ENCODE measurements at places on chromosomes 1 and 21.

- DNase-seq: no peak
These were observed 182.4 kb downstream of the TRABD2B start for GRCh38 chr1:47814612-47815395.

DNA sequence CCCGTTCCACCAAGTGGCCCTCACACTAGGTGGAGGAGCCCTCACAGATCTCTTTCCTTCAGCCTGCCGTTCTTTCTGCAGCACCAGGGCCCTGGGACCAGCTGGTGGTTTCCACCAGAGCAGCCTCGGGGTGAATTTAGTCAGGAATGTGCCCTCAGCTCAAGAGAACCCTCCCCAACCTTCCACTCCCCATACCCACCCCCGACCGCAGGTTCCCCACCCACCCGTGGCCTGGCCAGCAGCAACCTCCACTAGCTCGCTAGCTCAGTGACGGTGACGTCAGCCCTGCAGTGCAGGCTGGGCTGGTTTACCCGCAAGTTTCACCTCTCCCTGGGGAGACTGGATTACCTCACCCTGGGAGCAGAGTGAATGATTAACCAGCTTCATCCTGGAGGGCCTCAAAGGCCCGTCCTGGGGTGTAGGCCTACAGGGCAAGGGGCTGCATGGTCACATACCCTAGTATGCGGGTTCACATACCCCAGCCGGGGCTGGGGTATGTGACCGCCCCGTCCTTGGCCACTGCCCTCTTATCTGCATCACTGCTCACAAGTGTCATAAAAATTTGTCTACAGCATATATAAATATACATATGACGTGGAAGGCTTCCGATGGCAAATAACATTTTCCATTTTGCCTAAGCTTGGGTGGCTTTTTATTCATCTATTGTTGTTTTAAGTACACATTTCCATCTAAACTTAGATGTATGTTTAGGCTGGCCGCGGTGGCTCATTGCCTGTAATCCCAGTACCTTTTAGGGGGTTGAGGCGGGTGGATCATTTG, 24.5 kb downstream of the ELF3 start:
- no peak for DNase-seq

DNA sequence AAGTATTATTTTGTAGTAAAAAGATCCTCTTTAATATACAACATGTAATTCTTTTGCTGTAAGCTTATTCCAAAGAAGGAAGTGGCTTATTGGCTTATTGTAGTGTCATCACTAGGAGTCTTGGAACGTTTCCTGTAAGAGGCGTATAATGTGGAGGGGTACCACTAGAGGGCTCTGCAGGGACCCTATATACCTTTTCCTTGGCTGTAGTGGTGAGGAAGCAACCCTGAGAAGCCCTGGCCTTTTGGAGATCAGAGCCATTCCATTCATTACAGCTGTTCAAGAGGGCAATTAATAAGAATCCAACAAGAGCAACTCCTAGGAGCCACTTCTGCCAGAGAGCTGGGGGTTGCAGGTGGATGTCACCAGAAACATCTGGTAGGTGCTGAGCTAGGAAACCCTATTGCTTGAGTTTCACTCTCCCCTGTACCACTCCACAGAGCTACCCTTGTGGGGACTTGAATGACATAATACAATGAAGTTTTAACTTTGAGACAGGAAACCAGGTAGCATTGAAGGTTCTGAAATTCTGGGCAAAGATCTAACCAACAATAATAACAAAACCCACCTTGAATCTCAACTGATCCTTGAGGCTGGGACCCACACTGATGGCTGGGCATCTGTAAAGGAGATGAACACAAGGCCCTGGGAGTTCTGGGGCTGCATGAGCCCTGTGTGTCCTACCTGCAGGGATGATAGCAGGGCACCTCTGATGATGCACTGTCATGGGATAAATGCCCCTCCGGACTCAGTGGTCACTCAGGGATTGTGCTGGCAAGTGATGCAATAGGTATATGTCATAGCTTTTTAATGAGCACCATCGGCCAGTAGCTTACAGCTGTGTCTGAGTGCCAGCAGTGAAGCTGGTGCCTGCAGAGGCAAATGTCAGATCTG, 160.2 kb upstream of the COA6 start:
- DNase-seq: no peak

- DNase-seq: peak; percentile 59
These were observed at the start of gene GLIS1 for GRCh38 chr1:53739109-53739681. TSS of gene GLIS1 (minus strand) at chr1:53739164. CDS start at chr1:53738064, 1,100 bp downstream.

DNA sequence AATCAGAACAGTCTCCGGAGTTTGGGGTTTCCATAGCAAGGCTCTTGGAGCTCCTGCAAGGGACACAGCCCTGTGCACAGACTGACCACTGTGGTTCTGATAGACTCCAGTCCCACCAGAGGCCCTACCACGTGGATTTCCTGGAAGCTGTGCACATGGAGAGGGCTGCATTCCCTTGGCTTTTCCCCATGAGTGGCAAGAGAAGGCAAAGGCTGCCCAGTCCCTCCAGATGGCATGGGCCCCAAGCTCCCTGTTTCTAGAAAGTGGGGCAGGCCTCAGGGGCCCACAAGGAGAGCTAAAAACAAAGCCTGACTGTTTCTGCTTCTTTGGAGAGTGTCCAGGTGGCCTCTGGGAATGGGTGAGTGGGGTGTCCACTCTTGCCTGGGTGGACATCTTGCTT, 87.5 kb downstream of the DDX20 start:
- no peak for DNase-seq

DNA sequence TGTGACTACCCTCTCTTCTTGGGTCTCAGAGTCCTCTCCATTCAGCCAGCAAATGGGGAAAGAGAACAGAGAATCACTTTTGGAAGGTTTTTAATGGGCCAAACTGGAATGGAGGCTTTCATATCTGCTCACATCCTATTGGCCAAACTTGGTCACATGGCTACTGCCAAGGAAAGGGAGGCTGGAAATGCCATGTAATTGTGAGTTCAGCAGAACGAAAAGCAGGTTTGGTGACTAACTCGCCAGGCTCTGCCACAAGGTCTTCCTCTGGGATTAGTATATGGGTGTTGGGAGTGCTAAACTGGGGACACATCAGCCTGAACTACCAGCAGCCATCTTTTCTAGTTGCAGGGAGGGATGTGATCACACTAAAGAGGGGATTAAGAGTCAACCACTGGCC, 19.2 kb downstream of the RD3 start:
- no peak for DNase-seq

- DNase-seq: no peak
These were observed 78.6 kb downstream of the LAMC1 start for GRCh38 chr1:183101841-183102276.

- no peak for DNase-seq
These were observed 943.6 kb downstream of the KCNT2 start for GRCh38 chr1:195664628-195665027.

- DNase-seq: no peak
These were observed at the start of the genes SHE and TDRD10 for GRCh38 chr1:154502066-154502743. TSS of gene SHE (minus strand) at chr1:154502412. CDS start at chr1:154502026, 386 bp downstream. TSS of gene TDRD10 (plus strand) at chr1:154502219. CDS start at chr1:154506904, 4,685 bp downstream.

- DNase-seq: peak; percentile 75
These were observed 106.4 kb downstream of the TBX19 start for GRCh38 chr1:168386949-168387586.

DNA sequence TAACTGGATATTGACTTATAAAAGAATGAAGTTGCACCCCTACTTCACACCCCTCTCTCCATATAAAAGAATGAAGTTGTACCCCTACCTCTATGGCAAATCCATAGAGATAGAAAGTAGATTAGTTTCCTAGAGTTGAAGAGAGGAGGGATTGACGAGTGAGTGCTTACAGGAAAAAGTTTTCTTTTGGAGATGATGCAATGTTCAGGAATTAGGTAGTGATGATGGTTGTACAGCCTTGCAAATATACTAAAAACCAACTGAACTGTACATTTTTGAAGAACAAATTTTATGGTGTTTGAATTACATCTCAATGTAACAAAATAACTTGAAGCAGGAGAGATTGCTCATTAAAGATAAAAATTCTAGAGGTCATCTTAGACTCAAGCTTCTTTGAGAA, 272.9 kb downstream of the GPR52 start:
- DNase-seq: no peak

- peak; percentile 87 for DNase-seq
These were observed at the start of gene METTL18 for GRCh38 chr1:169794530-169795416. TSS of gene METTL18 (minus strand) at chr1:169794907. CDS start at chr1:169793695, 1,212 bp downstream.

GRCh38 chr1:99269321-99269720, 5.0 kb downstream of the PLPPR4 start:
- no peak for DNase-seq

- no peak for DNase-seq
These were observed 58.5 kb downstream of the UMODL1 start for GRCh38 chr21:42129300-42130266.

DNA sequence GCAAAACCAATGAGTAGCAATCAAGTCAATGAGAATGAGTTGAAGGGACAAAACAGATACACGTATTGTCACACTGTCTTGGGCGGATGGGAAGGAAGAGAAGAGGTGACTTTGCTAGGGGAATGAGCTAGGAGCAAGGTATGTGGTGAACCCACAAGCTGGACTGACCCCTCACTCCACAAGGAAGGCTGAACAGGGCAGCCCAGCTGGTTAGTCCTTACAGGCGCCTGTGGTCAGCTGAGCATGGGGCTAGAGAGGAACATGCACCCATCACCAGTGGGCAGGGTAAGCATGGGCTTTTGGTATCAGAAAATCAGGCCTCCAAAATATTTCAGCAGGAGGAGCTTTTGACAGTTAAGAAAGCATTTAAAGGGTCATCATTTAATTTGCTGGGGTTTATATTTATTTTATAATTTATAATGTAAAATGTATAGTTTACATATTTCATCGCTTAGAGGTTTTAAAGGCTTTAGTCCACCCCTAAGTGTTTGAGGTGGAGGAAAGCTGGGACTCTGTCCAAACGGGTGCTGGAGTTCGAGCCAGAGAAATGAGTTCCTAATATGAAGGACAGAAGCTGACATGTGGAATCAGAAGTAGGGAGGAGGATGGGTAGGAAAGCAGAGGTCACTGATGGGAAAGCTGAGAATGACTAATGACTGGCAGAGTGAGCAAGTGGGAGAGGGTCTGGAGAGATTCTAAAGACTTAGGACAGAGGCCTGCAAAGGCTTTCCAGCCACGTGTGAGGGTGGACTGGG, 22.0 kb upstream of the ACBD6 start:
- DNase-seq: no peak

DNA sequence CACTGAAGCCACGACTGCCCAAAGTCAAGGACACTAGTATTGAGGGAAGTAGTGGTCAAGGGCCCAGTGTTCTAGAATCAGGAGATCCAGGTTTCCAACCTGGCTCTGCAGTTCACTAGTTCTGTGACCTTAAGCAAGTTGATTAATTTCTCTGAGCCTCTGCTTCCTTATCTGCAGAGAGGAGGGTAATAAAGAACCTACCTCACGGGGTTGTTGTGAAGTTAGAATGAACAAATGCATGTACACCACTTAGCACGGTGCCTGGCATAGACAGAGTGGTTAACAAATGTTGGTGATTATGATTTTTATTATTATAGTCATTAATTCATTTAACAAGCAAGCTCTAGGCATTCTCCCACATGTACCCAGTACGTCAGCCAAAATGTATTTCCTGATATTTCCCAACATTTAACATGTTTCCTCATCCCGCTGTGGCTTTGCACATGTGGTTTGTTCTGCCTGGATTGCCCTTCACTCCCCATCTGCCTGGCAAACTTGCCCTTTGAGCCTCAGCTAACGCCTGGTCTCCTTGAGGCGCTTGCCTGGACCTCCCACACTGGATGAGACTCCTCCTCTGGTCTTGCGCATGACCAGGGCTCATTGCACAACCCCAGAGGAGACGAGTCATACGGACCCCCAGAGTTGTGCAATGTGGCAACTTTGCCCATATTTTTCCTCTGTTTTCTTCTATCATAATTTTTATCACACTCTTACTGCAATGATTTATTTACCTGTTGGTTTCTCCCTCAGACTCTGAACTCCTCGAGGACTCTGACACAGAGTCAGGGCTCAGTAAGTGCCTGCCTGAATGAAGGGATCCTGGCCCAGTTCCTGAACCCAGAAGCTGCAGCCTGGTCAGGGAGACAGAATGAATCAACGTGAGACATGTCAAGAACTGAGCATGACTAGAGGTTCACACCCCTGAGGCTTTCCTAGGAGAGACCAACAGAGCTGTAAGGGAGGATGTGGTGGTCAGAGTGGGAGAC, 20.7 kb upstream of the MFSD2A start:
- DNase-seq: no peak

DNA sequence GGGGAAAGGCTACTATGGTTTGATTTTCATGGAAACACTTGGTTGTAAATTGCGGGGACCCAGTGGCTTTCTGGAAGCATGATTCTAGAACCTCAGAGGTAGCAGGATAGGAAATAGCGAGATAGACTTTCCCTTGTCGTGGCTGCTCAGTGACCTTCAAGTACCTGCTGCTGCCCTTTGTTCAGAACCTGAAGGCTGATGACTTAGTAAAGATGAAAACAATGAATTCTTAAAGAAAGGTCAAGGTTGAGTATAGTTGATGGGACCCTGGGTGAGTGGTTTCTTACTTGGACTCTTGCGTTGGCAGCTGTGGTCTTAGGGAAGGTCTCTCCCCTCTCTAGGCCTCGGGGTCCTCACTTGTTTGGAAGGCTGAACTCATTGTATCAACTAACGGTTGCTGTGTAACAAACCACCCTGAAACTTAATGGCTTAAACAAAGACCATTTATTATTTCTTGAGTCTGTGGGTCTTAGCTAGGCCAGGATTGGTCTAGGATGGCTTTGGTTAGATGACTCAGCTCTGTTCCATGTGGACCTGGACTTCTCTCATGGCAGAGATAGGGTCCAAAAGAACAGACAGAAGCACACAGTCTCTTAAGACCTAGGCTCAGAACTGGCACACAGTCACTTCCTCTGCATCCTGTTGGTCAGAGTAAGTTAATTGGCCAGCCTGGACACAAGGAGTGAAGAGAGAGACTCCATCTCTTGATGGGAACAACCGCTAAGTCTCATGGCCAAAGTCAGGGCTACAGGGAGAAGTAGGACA, 89.2 kb upstream of the SELENON start:
- no peak for DNase-seq

DNA sequence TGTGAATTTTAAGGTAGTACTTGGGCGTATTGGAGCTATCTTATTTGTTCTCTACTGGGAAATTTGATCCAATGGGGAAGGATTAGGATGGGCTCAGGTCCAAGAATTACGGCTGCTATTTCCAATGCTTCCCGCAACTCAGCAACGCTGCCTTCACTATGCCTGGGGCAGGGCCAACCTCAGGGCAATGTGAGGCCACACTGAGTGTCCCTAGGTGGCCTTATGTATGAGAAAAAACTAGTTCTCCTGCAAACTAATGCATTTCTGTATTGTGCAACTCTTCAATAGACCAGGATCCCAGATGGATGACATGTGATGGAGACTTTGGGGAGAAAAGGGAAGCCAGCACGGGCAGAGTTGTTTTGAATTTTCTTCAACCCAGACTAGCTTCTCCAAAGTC, 168.1 kb downstream of the DUSP10 start:
- DNase-seq: no peak

DNA sequence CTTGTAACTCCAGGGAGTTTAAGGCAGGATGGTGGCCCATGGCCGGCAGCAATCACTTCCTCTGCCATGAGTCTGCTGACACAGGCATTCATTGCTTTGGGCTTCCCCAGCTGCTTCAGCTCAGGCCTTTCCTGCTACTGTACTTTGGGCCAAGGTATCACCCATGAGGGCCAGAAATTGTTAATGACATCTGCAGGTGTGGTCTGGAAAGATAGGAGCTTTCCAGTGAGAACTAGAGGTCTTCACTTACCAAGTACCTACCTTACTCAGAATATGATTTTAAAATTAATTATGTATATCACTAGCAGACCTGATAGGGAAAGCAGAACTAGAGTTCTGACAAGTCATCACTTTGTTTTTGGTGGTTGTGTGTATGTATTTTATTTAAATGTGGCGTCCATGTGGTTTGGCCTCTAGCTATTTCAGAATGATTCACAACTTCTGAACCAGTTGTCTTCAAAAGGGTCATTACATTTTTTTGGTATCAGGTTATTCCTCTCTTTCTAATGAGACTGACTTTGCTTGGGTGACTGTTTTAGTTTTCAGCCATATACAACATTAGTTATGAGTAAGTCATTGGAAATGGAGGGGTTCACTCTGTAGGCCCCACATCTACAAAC, 2.7 kb downstream of the RGL1 start:
- no peak for DNase-seq
